ENCODE measurements at places on chromosomes 5 and 9.

- no peak for DNase-seq
Measured at GRCh38 chr9:22238809-22239684, 207.6 kb upstream of the DMRTA1 start.

DNA sequence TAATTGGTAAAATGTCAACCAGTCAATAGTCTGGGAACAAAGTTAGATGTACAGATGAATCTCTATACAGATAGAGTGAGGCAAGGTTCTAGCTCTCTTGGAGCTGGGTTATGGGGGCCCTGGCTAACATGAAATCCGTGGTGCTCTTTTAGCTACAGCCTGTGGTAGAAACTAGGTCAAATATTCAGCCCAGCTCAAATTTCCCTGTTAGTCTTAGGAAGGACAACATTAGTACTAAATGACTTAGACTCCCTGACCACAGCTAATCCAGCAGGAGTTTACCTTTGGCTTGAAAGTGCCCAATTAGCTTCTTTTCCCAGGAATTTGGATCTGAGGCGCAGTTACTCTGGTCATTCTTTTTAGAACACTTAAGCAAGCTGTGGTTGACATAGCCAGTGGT lies 170.5 kb downstream of the DMRTA1 start:
- no peak for DNase-seq

DNA sequence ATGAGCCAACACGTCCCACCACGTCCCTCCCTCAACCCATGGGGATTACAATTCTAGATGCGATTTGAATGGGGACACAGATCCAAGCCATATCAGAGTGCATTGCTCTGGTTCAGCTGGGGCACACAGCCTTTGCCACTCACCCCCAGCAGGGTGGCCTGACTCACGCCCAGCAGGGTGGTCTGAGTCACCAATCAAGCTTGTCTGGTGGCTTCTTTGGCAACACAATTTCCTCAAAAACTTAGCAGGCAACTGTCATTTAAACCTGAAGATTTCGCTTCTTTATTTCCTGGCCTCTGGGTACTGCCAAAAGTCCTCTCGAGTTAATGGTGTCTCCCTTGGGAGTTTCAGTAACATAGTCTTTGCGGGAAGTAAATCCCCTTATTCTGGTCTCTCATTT lies 16.3 kb upstream of the SEMA5A start:
- DNase-seq = no peak

- no peak for DNase-seq
Measured at GRCh38 chr9:131334629-131335367, 45.3 kb downstream of the PLPP7 start.

GRCh38 chr5:147359581-147359980 lies 124.8 kb downstream of the STK32A start:
- DNase-seq = no peak

DNA sequence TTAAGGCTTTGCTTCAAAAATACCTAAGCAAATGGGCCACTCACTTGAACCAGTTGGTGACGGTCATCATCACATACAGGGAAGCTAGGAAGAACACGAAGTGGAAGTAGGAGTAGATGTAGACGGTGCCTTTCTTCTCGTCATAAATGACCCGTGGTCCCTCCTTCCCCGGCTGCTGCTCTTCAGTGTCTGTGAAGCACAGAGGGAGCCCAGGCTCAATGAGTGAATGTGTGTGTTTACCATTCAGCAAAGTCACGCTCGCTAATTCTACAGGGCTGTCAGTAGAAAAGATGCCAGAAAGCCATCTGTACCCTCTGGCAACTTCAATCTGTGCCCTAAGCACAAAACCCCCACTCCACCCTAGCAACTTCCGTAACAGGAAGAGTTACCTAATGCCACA lies 109.8 kb downstream of the SERINC5 start:
- DNase-seq = no peak

GRCh38 chr5:74037321-74037720 lies 411.3 kb downstream of the ARHGEF28 start:
- no peak for DNase-seq

DNA sequence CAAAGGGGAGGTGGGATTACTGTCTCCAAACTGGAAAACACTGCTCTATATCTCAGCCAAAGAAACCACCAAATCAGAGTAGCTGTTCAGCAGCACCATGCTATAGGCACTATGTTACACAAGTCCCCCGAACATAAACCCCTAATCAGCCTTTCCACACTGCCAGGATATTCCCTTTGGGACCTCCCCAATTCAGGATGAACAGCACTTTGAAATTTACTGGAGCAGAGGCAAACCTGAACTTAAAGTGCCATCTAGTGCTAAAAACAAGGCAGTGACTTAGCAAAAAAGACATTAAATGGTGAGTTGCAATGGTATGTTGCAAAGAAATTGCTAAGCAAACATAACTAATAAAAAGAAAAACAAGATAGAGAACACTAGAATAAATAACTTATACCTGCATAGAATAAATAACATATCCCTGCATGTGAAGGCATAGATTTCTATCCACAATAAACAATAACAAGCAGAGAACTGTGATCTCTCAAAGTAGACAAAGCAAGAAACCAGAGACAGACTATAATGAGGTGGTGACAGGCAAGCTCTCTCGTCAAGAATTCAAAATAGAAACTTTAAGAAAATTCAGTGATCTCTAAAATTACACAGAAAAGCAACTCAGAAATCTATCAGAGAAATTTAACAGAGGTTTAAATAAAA lies 584.4 kb upstream of the ACO1 start:
- no peak for DNase-seq

GRCh38 chr9:128438343-128439109 lies 17.3 kb upstream of the ODF2 start:
- DNase-seq = no peak

- DNase-seq = no peak
Measured at GRCh38 chr9:75850459-75851200, 39.8 kb upstream of the PCSK5 start.

Data from NCI-H1436 treated with DMSO at 0.1 percent for 48 hours (cell line).